ENCODE measurements at places on chromosomes 4 and X.

DNA sequence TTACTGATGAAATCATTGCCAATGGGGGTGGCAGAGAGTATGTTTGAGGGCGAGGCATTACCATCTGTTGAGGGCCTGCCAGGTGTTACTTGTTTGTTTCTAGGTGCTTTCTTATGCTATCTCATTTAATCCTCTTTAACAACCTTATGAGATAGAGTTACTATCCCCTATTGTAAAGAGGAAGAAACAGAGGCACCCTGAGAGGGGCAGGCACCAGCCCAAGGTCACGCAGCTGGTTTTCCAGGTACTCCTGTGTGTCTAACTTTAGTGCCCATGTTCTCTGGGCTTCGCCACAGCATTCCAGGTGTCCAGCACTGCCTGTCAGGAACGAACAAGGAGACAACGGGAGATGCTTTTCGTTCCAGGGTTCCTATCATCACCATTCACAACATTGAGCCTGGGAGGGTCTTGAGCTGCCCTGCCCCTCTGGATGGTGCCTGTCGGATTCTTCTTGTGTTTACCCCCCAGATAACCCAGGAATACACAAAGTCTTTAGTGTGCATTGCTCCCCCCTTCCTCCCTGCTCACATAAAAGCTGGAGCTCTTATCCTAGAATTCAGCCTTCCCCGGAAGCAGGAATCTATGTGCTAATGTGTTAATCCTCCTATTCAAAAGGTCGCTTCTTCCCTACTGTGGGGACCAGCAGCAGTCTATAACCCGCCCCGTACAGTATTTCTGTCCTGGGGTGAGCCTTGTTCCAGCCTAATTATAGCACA lies 24.9 kb upstream of the GPC4 start:
- no peak for DNase-seq

DNA sequence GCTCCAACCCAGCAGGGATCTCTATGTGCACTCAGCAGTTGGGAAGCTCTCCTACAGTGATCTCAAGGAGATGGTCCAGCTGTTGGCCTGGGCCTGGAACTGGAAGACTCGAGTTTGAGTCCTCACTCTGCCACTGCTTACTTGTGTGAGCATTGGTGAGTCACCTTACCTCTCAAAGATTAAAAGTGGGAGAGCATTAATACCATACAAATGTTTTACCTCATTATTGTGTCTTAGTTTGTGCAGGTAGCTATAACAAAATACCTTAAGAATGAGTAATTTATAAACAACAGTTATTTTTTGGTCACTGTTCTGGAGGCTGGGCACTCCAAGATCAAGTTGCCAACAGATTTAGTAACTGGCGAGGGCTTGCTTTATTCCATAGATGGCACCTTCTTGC lies 21.4 kb upstream of the ZNF827 start:
- DNase-seq = no peak

- DNase-seq = no peak
These were observed 21.3 kb downstream of the CCKAR start for GRCh38 chr4:26468977-26469376.

GRCh38 chr4:82721819-82722423 lies 76.7 kb downstream of the SCD5 start:
- DNase-seq = no peak

GRCh38 chr4:6720202-6720699 lies 4.3 kb downstream of the BLOC1S4 start:
- peak; percentile 53 for DNase-seq

- DNase-seq = no peak
These were observed 35.5 kb downstream of the KDR start for GRCh38 chr4:55089916-55090315.

DNA sequence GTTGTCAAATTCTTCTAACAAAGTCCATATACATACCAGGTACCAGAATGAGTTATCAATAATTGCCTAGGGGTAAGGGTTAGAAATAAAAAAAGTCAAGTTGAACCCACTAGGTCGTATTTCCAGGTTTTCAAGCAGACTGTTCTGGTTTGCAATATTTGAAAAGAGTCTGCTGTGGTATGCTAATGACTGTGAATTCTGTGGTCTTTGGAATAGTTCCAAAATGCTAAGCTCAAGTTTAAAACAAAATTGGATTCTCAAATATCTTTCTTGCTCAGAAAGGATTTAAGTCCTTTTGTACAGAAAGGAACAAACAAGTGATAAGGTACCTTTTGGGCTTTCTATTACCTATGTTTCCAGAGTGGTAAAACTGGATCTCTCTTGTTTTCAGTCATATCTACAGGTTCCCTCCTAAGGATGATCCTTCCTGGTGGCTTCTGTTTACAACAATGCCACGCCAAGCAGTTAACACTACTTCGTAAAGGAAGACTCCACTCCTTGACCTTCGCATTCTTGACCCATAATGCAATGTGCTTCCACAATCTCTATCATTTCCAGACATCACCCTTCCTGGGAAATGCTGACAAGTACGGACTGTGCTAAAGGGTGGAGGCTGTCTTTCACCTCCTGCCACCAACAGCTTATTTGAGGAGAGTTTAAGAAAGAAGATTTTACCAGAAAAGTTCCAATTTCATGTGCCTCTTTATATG lies 531.7 kb upstream of the FTHL17 start:
- no peak for DNase-seq

DNA sequence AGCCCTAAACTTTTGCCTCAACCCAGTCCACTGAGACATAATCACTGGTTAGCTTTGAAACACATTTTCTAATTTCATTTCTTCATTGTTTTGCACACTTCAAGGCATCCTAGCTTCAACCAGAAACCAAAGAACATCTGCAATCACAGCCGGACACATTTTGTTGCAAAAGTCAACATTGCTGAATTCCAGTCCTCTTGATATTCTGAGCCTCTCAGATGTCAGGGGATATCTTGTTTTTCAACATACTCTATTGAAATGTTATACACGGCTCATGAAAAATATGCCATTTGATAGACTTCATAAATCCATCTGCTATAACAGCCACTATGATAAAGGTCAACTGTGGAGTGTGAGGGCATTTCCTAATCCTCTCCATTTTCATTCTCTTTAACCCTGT lies 241.6 kb upstream of the PUDP start:
- no peak for DNase-seq

DNA sequence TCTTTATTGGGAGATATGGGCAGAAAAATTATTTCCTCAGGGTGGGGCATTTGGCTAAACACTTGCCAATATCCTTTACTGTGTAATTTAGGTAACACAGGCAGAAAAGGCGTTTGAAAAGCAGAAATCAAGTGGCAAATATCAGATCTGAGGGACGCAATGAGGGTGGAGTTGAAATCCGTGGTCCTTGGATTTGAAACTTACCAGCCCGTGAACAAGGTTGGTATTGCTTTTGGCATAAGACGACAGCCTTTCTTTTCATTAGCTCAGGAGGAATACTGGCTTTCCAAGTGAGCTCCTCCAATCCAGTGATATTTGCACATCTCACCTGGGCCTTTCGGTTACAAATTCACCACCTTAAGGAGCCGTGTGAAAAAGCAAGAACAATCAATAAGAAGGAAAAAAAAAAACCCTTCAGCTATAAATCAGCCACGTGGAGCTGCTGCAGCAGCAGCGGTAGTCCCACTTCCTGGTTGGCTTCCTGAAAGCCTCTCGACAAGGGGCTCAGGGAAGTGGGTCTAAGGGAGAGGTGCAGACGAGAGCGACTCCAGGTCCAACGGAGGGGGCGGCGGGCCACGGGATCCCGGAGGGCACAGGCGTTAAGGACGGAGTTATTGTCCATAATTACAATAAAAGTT lies 734 bp upstream of the GALNT7 start:
- DNase-seq = peak; percentile 52

DNA sequence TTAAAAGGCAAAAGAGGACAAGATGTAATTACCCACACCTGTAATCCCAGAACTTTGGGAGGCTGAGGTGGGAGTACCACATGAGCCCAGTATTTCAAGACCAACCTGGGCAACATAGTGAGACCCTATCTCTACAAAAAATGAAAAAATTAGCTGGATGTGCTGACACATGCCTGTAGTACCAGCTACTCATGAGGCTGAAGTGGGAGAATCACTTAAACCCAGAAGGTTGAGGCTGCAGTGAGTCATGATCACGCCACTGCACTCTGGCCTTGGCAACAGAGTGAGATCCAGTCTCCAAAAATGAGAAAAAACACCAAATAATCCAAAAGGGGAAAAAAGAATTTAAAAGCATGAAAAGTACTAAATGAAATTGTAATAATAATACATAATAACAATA lies 30.8 kb downstream of the NR0B1 start:
- DNase-seq = peak; percentile 27

DNA sequence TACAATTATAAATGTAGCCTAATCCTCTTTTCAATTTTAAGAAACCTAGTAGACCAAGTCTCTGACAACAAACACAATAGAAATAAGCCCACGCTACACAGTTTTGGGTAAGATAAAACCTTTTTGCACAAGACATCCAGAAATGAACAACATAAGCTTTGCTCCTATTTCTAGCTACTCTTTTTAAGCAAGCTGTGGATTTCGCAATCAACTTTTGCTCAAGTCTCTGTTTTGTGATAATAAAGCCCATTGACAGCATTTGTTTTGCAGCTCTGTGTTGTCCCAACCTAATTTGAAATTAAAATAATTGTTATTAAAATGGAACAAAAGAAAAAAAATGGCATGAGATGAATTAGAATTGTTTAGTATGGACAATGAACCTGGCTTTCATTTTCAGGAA lies 287.9 kb upstream of the PUDP start:
- DNase-seq = no peak

DNA sequence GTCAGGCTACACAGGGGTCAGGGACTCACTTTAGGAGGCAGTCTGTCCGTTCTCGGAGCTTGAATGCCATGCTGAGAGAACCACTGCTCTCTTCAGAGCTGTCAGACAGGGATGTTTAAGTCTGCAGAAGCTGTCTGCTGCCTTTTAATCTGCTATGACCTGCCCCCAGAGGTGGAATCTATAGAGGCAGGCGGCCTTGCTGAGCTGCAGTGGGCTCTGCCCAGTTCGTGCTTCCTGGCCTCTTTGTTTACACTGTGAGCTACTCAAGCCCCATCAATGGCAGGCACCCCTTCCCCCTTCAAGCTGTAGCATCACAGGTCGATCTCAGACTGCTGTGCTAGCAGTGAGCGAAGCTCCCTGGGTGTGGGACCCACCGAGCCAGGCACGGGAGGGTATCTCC lies 31.5 kb upstream of the UNC5C start:
- no peak for DNase-seq

- no peak for DNase-seq
These were observed 217.0 kb downstream of the GUCY2F start for GRCh38 chrX:109264878-109265277.

DNA sequence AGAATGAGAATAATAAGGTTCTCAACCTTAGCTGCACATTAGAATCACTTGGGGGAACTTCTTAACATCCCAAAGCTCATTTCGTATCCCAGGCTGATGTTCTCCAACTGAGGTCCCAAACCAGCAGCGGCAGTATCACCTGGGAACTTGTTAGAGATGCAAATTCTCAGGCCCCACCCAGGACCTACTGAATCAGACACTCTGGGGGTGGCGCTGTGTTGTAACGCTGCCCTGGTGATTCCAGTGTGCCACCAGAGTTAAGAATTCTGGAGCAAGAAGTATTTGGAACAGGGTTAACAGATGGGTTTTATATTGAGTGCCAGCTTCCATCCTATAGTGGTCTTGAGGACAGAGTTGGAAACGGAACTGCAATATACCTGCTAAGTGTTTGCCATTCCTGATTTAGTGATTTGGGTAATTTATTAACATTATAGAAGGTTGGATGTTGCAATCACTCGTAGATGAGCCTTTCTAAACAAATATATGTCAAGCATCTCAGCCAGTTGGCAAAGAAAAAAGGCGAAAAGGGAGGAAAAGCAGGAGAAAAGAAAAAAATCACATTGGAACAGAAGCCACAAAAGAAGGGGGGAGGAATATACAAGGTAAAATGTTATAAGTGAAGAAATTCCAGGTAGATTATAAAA lies 141.0 kb downstream of the ARX start:
- no peak for DNase-seq

- no peak for DNase-seq
These were observed 215.3 kb downstream of the MID1IP1 start for GRCh38 chrX:39016556-39016955.

DNA sequence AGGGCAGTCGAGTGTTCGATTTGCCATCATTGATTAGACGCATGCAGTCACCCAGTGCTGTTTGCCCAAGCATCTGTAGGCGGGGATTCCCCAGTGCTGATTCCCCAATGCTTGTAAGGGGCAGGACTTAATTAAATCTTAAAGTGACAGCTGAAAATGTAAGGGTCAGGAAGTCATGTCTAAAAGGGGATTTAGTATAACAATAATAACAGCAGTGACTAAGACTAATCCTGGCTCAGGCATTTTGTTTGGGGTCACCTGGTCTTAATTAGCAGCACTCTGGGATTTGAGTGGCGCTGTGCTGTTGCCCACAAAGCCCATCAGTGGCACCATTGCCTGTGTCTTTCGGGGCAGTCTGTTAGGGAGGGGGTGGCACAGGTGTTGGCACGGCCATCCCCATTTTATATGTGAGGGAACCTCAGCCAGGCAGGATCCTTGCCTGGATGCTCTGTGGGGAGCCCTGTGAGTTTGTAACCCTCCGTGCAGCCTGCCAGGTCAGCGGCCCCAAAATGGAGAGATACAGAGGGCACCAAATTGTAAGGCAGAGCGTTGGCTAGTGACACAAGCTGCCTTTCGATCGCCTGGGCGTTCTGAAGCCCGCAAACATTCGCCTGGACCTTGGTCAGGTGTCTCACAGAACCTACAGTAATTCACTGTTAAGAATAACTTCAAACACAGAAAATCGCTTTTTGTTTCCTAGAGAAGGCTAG lies 146.7 kb downstream of the TBL1X start:
- DNase-seq = no peak

DNA sequence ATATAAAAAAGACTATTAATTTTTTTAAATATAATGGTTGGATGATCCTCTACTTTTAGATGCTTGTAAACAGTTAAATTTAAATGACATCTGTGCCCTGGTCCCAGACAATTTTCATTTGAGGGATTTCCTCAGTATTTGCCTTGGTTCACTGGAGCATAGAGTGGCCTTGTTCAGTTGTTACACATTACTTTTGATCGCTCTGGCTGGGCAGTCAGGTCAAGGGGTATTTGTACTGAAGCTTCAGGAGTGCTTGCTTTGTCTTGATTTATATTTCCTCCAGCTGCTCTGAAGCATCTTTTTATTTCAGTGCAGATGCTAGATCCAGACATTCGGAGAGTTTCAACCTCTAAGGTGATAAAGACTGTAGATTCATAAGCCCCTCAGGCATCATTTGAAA lies 50.0 kb downstream of the COMMD8 start:
- DNase-seq = no peak

GRCh38 chrX:45306794-45307193 lies 106.1 kb upstream of the DIPK2B start:
- no peak for DNase-seq

DNA sequence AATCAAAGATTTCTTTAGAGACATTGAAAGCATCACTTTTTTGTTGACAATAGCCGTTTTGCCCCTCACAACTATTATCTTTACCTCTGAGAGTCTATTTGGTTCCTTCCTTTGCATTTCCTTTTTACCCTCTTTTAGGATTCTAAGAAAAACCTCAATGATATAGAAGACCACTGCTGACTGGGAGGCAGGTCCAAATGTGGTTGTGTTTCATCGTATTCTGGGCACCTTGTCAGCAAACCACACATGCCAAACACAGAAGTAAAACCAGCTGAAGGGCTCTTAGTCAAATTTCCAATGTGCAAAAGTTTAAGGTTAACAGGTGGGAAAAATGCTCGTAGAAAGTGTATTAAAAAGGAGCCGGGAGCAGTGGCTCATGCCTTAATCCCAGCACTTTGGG lies 5.1 kb upstream of the PRMT9 start:
- no peak for DNase-seq

All from RCC 7860 (cell line).